ENCODE measurements at places on chromosomes 4 and X. TPM values are rescaled to one million over a fixed set of nuclear protein-coding genes. Genes with fewer than 3 reads are reported as not detected.

Gene TRPC5OS
- not detected for total RNA-seq

Gene DUSP21
- total RNA-seq = not detected

Gene TMSB15B
- 1.1 TPM for total RNA-seq

Gene GLOD5
- total RNA-seq = not detected

Gene IL13RA2
- not detected for total RNA-seq

Gene IL2
- not detected for total RNA-seq

Gene FAM47A
- total RNA-seq = not detected

Gene GAGE12D
- total RNA-seq = not detected

Gene MAGEH1
- total RNA-seq = 39.8 TPM

GRCh38 chrX:69238887-69239231, 73.6 kb upstream of the PJA1 start:
- no peak for DNase-seq

GRCh38 chrX:15719324-15719968, 18.6 kb upstream of the CA5B start:
- DNase-seq = no peak

GRCh38 chr4:62118558-62118957, 918.4 kb downstream of the ADGRL3 start:
- no peak for DNase-seq

- DNase-seq = no peak
These were observed 27.5 kb downstream of the NSD2 start for GRCh38 chr4:1898681-1899080.

GRCh38 chr4:15242021-15242420, 185.8 kb upstream of the C1QTNF7 start:
- DNase-seq = no peak

GRCh38 chr4:1112174-1112820, 1.1 kb downstream of the RNF212 start:
- DNase-seq = no peak

- DNase-seq = no peak
These were observed 108.3 kb downstream of the QRFPR start for GRCh38 chr4:121272526-121272925.

GRCh38 chr4:159144112-159144694, 41.3 kb downstream of the RAPGEF2 start:
- DNase-seq = no peak

GRCh38 chrX:145405012-145405411, 157.7 kb downstream of the SPANXN1 start:
- DNase-seq = no peak

DNA sequence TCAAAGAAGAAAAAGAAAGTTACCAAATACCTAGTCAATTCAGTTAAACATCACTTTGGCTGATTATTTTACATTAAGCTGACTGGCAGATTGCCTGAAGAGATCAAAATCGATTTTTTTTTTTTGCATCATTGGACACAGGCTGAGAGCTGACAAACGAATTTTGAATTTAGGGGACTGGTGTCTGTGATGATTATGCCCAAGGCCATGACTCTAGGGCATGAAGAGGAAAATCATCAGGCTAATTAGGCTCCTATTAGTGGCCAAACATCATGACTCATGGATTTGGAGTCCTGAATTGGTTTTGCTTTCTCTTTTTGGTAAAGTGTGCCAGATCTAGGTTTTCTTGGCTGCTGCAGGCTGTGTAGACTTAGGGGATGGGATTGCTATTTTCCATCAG, 829.3 kb upstream of the LCORL start:
- DNase-seq = no peak

GRCh38 chrX:70480660-70481018, 36.0 kb downstream of the DLG3 start:
- no peak for DNase-seq

- no peak for DNase-seq
These were observed 117.6 kb downstream of the PALLD start for GRCh38 chr4:168614281-168615057.

DNA sequence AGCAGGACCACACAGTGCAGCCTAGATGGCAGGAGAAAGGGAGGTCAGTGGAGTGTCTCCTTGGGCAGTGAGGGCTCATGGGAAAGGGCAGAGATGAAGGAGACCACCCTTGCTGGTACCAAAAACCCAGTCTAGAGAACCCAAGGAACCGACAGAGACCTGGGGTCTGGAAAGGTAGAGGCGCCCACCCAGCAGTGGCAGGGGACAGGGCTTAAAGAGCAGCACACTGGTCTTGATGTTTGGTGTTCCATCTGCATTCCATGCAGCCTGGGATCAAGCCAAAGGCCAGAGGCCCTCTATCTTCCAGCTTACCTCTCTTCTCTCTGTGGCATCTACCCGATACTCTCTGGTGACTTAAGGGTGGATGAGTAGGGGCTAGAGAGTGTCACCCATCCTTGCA, 127.5 kb downstream of the PJA1 start:
- no peak for DNase-seq

GRCh38 chrX:29043746-29044145, 456.5 kb downstream of the IL1RAPL1 start:
- DNase-seq = no peak

DNA sequence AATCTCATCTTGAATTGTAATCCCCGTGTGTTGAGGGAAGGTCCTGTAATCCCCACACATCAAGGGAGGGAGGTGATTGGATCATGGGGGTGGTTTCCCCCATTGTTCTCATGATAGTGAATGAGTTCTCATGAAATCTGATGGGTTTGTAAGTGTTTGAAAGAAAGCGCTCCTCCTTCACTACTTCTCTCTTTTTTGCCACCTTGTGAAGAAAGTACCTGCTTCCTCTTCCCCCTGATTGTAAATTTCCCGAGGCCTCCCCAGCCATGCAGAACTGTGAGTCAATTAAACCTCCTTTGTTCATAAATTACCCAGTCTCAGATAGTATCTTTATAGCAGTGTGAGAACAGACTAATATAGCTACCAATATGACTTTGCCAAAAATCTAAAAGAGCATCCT, 41.1 kb downstream of the GBA3 start:
- DNase-seq = no peak

DNA sequence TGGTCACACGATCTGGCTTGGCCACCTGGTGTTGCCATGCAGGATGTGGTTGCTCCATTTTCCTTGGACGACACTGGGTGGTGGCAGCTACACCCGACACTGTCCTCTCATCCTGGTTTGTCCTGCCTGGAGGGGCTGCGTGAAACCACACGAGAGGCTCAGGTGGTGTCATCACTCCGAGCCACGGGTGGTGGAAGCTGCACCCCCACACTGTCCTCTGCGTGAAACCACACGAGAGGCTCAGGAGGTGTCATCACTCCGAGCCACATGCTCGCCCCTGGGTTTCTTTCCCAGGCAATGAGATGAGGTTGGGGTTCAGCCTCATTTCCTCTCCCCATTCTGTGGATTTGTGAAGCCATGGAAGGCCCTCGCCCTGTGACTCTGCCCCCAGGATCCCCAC, 34.3 kb downstream of the WFS1 start:
- no peak for DNase-seq

- DNase-seq = no peak
These were observed 42.0 kb downstream of the LGI2 start for GRCh38 chr4:24988776-24989175.

DNA sequence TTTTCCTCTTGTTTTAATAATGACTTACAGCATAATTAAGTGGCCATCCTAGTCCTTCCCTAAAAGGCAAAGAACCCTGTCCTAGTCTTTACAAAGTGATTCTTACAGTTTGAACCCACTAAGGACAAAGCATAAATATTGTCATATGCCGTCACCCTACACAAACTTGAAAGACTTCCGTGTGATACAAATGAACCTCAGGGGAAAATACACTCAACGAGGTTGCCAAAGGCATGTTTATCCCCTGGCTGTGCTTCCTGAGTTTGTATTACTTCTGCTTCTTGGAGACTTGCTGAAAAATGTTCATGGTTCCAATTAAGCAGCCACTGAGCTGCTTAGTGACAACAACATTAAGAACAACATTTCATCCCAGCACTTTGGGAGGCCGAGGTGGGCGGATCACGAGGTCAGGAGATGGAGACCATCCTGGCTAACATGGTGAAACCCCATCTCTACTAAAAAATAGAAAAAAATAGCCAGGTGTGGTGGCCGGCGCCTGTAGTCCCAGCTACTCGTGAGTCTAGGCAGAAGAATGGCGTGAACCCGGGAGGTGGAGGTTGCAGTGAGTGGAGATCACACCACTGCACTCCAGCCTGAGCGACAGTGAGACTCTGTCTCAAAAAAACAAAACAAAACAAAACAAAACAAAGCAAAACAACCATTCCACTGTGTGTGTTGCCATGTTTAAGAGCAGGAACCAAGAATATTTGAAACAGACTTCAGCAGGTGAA, 16.2 kb downstream of the RASSF6 start:
- no peak for DNase-seq

- no peak for DNase-seq
These were observed 119.0 kb downstream of the REELD1 start for GRCh38 chr4:146333187-146333894.

GRCh38 chr4:86294883-86295282, 65.0 kb downstream of the MAPK10 start:
- DNase-seq = no peak

- no peak for DNase-seq
These were observed 156.4 kb upstream of the PCDH10 start for GRCh38 chr4:132992686-132993085.

DNA sequence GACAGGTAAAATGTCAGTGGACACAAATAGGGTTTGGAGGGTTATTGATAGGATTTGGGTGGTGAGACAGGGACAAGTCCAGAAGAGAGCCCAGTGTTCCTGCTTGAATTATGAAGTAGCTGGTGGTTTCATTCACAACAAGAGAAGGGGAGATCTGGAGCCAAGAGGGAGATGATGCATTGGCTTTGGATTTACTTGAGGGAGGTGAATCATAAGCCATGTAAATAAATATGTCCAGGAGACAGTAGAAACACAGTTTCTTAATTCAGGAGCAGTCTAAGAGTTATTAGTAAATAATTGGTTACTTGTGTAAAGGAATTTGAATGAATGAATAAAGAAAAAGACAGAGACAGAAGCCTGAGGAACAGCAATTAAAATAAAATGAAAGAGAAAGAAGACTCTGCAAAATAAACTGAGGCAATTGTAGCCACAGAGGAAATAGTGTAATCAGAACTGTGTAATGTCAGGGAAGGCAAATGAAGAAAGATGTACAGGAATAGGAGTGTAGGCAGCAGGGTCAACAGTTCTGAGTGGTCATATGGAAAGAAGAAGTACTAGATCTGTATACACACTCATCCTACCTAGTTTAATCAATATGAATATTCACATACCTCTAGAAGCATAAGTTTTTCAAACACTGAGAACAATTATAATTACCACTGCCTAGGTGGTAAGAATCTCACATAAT, 50.2 kb upstream of the CXCL8 start:
- no peak for DNase-seq

- DNase-seq = no peak
These were observed 2.4 kb upstream of the RAB40AL start for GRCh38 chrX:102934624-102935023.

DNA sequence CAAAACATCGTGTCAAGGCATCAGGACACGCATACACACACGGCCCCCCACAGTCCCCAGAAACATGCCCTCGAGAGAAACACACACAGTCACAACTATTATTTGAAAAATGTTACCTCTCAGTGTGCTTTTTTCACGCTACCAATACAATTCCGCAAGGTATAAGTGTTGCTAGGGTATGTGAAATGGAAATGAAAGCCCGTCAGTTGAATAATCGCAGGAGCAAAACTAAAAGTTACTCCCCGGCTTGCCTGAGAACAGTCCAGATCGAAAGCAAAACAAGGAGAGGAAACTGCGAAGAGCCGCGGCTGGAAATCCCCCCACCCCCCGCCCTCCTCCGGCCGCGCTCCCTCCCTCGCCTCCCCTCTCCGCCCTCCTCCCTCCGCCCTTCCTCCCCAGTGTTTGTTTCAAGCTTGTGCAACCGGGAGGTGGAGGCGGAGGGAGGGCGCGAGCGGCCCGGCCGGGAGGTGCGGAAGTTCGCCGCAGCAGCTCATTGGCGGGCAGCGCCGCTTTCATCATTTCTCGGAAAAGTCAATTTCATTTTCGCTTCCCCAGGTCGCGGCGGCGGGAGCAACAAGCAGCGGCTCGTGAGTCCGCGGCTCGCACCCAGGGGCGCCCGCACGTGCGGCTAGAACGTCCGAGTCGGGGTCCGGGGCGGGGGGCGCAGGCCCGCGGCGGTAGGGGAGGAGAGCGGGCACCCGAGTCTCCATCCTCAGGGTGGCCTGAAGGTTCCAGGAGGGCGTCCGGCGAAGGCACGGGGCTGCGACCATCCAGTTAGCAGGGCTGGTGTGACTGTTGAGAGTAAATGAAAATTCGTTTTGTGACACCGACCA, at the start of gene IRF2:
Gene IRF2 (minus strand): TSS at position 288 of the 833 bp plus-strand sequence. CDS start 45,486 bp downstream, outside the sequence.
- peak; percentile 99 for DNase-seq

- no peak for DNase-seq
These were observed 1.1 kb downstream of the MSL3 start for GRCh38 chrX:11759172-11759460.

- no peak for DNase-seq
These were observed 82.6 kb downstream of the CHM start for GRCh38 chrX:85964744-85965143.

DNA sequence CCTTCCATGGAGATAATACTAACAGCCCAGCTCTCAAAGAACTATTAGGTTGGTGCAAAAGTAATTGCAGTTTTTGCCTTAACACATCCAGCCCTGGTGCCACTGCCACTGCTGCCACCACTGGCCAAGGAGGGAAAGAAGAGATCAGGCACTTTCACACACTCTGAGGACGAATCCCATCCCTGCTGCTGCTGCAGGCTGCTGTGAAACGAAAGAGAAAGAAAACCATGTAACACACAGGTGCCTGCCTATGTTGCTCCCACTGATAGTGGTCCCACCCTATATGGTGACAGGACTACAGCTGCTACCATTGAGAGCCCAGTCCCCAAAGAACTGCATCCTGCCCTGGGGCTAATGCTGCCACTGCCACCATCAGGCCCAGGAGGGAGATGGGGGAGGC, 35.1 kb downstream of the TMLHE start:
- no peak for DNase-seq

GRCh38 chrX:7191681-7192110, 43.7 kb upstream of the PUDP start:
- no peak for DNase-seq

DNA sequence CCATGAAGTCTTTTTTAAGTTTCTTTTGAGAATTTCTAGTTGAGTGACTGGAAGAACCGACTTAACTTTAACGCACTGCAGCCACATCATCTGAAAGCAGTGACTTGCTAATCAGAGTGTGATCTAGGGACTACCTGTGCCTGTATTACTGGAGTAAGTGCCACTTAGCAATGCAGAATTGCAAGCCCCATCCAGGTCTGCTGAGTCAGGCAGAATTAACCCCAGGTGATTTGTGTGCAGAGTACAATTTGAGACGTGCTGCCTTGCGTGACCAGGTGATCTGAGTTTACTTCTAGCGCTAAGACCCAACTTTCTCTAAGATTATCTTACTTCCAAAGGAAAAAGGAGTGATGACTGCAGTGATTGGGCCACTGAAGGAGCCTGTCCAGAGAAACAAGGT, 85.3 kb downstream of the CLCN4 start:
- no peak for DNase-seq

- no peak for DNase-seq
These were observed 755.5 kb downstream of the STIM2 start for GRCh38 chr4:27616166-27616565.

- DNase-seq = peak; percentile 73
These were observed 32.7 kb upstream of the JADE1 start for GRCh38 chr4:128776794-128777216.
